AG08395 (cell line): ENCODE measurements at places on chromosomes 5 and 9.

GRCh38 chr9:127020036-127020801, 102.2 kb downstream of the ANGPTL2 start:
- DNase-seq = no peak

DNA sequence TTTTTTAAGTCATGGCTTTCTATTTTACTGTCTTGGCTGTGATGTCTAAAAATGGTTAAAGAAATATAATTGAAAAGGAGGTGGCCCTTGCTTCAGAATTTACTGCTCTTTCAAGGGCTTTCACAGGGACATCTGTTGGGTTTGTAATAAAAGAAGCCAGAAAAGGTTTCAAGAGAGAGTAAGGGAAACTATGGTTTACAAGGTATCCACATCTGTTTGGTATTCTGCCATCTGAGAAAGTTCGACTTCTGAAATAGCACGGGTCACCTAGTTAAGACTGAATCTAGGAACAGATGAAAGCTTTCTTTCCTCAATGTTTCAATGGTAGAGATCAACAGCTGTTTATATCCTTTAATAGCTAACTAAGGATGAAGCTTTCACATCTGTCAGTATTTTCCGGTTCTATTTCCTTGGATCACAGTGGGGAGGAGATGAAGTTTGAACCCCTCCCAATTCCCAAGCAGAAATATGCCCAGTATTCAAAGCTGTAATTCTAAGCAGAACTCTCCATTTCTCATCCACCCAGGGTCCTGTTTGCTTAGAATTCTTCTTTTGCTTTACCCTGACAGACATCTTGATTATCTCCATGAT, 72.8 kb upstream of the IFNK start:
- no peak for DNase-seq

DNA sequence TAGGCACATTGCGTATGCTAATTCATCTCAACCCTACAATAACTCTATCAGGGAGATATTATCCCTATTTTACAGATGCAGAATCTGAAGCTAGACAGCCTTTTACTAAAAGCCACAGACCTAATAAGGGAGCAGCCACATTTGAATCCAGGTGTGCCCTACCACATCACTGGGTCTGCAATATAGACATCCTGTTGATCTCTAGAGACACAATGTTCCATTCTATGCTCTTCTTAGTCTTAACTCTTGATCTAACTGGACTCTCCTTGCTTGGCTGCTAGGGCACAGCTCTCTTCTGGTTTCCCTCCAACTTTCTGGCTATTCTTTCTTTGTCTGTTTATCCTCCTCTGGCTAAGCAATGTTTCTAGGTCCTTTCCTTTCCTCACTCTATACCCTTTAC, 1.4 kb upstream of the SPATA6L start:
- DNase-seq = no peak

DNA sequence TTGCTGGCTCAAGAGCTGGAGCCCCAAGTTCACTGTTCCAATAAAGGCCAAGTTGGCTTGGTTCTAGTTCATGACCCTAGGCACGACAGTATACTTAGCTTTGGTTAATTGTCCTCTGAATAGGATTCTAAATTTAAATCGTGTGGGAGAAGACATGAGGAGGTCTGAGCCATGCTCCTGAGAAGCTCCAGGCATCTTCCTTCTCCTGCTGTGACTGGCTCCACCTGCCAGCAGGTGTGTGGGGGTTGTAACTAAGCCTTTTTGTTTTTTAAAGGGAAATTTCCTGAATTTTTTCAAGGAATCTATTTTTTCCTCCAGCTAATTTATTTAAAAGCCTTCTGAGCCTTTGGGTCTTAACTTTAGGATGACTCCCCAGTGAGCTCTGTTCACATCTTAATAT, 20.2 kb upstream of the TRIM36 start:
- no peak for DNase-seq
